ENCODE measurements at places on chromosomes 6 and 20. TPM values are rescaled to one million over a fixed set of nuclear protein-coding genes. Genes with fewer than 3 reads are reported as not detected.

ATP5F1E gene
- 93.9 TPM for total RNA-seq

LEMD2 gene
- total RNA-seq: 41.0 TPM

SLC17A1 gene
- total RNA-seq: 0.14 TPM

TRIM10 gene
- not detected for total RNA-seq

LAMA4 gene
- total RNA-seq: 1.4 TPM

CST4 gene
- not detected for total RNA-seq

WFDC2 gene
- total RNA-seq: not detected

NEURL2 gene
- total RNA-seq: 1.2 TPM

FAM110A gene
- total RNA-seq: 11.6 TPM

CYP21A2 gene
- not detected for total RNA-seq

FAM209B gene
- total RNA-seq: 1.00 TPM

TDP2 gene
- total RNA-seq: 31.0 TPM

MCCD1 gene
- total RNA-seq: not detected

NRN1 gene
- total RNA-seq: 1.0 TPM

CFAP206 gene
- 0.53 TPM for total RNA-seq

MRPS26 gene
- 162 TPM for total RNA-seq

SLC9A8 gene
- 9.0 TPM for total RNA-seq

EYA2 gene
- 2.6 TPM for total RNA-seq

IMPG1 gene
- not detected for total RNA-seq

KHDC1 gene
- 4.1 TPM for total RNA-seq

CFAP61 gene
- 0.34 TPM for total RNA-seq

GABRR1 gene
- total RNA-seq: not detected

NMBR gene
- total RNA-seq: not detected

LINC00237 gene
- not detected for total RNA-seq

SAMD5 gene
- total RNA-seq: 0.58 TPM

HLA-DRB5 gene
- not detected for total RNA-seq

PPP1R16B gene
- 0.43 TPM for total RNA-seq

DLGAP4 gene
- 74.2 TPM for total RNA-seq

CLDN20 gene
- not detected for total RNA-seq

DNAH8 gene
- total RNA-seq: not detected

KIF13A gene
- 21.9 TPM for total RNA-seq

SLC35F1 gene
- not detected for total RNA-seq

OLIG3 gene
- not detected for total RNA-seq

BACH2 gene
- 0.69 TPM for total RNA-seq

TRAPPC3L gene
- total RNA-seq: not detected

HEY2 gene
- not detected for total RNA-seq

E2F1 gene
- 31.7 TPM for total RNA-seq

SCRT2 gene
- not detected for total RNA-seq

CST7 gene
- not detected for total RNA-seq

TINAG gene
- total RNA-seq: not detected

GUCA1A gene
- total RNA-seq: not detected

MATN4 gene
- 0.19 TPM for total RNA-seq

SNX14 gene
- total RNA-seq: 31.9 TPM

TFAP2A gene
- total RNA-seq: 15.9 TPM

RIPOR2 gene
- total RNA-seq: 0.26 TPM

FOXA2 gene
- 13.0 TPM for total RNA-seq

ISM1 gene
- total RNA-seq: 0.20 TPM

Measured in A549 treated with ZK216348 at 1 μM for 4 hours (cell line).